CMK (cell line): ENCODE measurements at places on chromosomes 6 and 20.

DNA sequence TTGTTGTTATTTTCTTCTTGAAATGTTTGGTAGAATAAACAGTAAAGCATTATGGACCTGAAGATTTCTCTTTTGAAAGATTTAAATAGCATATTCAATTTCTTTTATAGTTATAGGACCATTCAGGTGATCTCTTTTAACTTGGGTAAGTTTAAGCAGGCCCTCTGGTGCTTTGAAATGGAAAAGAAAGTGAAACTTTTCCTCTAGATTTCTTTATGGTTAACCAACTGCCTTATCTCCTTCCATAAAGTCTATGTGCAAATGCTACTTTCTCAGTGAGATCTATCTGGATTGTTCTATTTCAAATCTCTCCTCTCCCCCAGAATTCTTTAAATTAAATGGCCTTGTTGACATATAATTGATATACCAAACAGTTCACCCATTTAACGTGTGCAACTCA lies 54.0 kb downstream of the PHACTR2 start:
- DNase-seq, result no peak

GRCh38 chr20:62350629-62351422 lies 16.3 kb downstream of the LAMA5 start:
- no peak for DNase-seq

GRCh38 chr6:48817333-48818051 lies 645.6 kb downstream of the MMUT start:
- DNase-seq, result no peak

- DNase-seq, result no peak
Measured at GRCh38 chr6:159181914-159182313, 12.7 kb downstream of the FNDC1 start.

GRCh38 chr6:102619585-102619984 lies 1226.1 kb downstream of the GRIK2 start:
- DNase-seq, result no peak

GRCh38 chr6:93571346-93571745 lies 152.0 kb upstream of the EPHA7 start:
- no peak for DNase-seq

DNA sequence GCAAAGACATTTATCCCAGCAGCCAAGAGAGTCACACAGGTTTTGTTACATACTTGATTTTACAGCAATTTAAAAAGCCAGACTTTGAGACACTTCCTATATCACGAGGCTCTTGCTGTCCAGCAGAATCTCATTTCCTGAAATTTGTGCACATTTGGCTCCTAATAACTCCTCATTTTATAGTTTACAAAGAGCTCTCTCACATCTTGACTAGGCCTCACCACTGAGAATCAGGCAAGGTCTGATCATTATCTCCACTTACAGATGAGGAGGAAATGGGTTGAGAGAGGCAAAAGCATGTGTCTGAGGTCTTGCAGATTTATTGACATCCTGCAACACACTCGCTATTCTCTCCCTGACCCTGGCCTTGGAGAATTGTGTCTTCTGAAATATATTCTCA lies 426.8 kb downstream of the MAFB start:
- DNase-seq, result no peak

- DNase-seq, result no peak
Measured at GRCh38 chr20:19823216-19823615, 65.2 kb downstream of the RIN2 start.

GRCh38 chr6:125154761-125155135 lies 1.2 kb downstream of the TPD52L1 start:
- DNase-seq, result no peak

- no peak for DNase-seq
Measured at GRCh38 chr6:149108038-149108748, 209.3 kb upstream of the TAB2 start.

DNA sequence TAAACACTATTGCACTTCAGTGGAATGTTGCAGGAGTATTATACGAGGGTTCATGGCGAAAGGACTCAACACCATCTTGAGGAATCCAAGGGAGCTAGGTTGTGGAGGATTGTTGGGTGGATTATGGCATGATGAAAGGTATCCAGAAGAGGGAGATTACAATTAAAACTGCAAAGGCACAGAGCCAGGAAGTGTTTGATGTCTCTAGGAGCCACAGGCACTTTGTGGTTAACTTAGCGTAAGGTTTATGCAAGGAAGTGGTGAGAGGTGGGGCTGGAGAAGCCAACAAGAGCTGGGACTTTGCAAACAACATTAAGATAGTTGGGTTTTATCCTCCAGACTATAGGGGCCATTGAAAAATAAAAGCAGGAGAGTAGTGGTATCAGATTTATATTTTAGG lies 86.6 kb upstream of the TPD52L1 start:
- no peak for DNase-seq
